ENCODE measurements at places on chromosomes 5 and 9.

- no peak for DNase-seq
Observed at GRCh38 chr9:16964228-16964627, 93.8 kb upstream of the BNC2 start.

DNA sequence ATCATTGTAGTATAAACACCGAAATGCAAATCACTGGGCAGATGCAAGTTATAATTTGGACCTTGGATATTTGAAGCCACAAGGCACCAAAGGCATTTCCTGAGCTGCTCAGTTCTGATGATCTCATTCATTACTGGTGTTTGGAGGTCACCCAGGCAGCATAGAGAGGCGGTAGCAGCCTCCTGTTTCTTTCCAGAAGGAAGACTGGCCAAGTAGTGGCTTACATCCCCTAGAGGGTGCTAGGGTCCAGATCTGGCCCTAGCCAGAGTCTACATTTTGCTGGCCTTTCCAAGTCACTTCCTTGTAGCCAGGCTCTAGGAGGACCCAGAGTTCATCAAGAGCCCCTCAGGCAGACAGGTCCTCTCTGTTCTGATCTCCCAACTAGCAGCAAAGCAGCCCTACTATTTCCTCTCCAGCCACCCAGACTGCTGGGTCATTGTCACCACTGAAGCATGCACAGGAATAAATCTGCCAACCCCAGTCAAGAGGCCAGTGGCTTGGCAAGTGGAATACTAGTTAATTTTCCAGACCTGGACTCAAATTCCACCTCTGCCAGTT is 33.4 kb upstream of the TTC1 start:
- no peak for DNase-seq

GRCh38 chr5:110623874-110624273 is 102.6 kb downstream of the TMEM232 start:
- no peak for DNase-seq

DNA sequence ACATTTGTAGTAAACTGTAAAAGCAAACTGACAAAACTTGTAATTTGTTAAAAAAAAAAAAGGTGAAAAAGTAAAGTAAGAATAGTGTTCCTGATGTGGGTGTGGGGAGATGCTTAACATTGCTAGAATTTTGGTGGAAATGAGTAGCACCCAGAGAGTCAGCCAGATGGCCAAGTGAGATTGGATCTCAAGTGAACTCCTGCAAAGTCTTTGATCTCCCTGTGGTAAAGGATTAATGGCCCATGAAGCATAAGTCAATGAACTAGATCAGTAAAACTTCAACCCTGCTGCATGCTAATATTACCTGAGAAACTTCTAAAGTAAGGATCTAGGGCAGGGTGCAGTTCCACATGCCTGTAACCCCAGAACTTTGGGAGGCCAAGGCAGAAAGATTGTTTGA is 19.0 kb upstream of the FAM169A start:
- no peak for DNase-seq

- DNase-seq, result no peak
Observed at GRCh38 chr9:87614397-87614796, 111.5 kb upstream of the CTSL start.

Measured in stimulated activated CD4-positive, alpha-beta T cell treated with anti-CD3 and anti-CD28 coated beads, Interleukin-1b, Interleukin-23, amount 100 ng/mL, for 1 hour (primary cell).